CD8-positive, alpha-beta memory T cell (primary cell): ENCODE measurements at places on chromosomes 1 and 21. TPM values are rescaled to one million over a fixed set of nuclear protein-coding genes. Genes with fewer than 3 reads are reported as not detected.

DNA sequence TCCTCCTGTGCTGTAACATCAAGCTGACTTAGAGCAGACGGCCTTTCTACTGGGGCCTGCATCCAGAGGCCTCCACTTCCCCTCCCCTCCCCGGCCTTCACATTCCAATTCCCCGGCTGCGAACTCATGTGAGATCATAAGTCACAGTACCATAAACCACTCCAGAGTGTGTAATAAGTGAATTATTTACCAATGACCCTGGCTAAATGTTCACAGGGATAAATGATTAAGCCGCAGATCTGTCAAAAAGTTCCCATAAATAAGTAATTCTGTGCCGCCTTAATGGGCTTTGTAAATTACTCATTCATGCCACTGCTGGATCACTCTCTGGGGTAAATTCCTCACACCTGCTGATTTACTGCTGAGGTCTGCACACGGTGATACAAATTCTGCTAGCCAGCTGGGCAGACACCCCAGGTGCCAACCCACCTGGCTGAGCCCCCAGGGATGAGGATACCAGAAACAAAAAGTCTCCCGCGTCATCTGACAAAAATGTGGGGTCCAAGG is 27.4 kb upstream of the KIRREL1 start:
- DNase-seq = no peak
- H3K4me3 ChIP-seq = no peak overlapping the region

Gene ZBTB8OS
- total RNA-seq = 79.9 TPM

Gene ATP1A4
- total RNA-seq = not detected

DNA sequence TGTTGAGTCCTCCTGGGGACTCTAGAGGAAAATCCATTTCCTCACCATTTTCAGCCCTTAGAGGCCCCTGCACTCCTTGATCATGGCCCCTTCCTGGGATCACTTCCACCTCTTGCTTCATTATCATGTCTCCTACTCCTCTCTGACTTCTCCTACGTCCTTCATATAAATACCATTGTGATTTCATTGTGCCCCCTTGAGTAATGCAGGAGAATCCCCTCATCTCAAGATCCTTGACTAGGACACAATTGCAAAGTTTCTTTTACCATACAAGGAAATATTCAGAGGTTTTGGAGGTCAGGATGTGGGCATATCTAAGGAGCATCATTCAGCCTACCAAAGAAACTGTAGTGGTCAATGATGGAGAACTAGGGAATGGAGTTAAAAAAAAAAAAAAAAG is 8.8 kb upstream of the GBP6 start:
- no peak overlapping the region for H3K4me3 ChIP-seq
- H3K27ac ChIP-seq = no peak overlapping the region
- no peak for DNase-seq
- H3K36me3 ChIP-seq = no peaks in the 10 kb centered on the region
- H3K4me1 ChIP-seq = peaks cover 12% of the 10 kb centered on the region
- no peaks in the 10 kb centered on the region for H3K27me3 ChIP-seq
